ENCODE measurements at places on chromosomes 5 and 9. TPM values are rescaled to one million over a fixed set of nuclear protein-coding genes. Genes with fewer than 3 reads are reported as not detected.

FAM78A gene
- 106 TPM for total RNA-seq

NEUROG1 gene
- not detected for total RNA-seq

PRRX2 gene
- total RNA-seq = not detected

- H3K27ac ChIP-seq = no peak overlapping the region
- no peaks in the 10 kb centered on the region for H3K36me3 ChIP-seq
- H3K27me3 ChIP-seq = no peaks in the 10 kb centered on the region
- no peak for DNase-seq
- peaks cover 8% of the 10 kb centered on the region for H3K4me1 ChIP-seq
- no peak overlapping the region for H3K4me3 ChIP-seq
Measured at GRCh38 chr9:9615086-9615485, 997.7 kb downstream of the PTPRD start.

DNA sequence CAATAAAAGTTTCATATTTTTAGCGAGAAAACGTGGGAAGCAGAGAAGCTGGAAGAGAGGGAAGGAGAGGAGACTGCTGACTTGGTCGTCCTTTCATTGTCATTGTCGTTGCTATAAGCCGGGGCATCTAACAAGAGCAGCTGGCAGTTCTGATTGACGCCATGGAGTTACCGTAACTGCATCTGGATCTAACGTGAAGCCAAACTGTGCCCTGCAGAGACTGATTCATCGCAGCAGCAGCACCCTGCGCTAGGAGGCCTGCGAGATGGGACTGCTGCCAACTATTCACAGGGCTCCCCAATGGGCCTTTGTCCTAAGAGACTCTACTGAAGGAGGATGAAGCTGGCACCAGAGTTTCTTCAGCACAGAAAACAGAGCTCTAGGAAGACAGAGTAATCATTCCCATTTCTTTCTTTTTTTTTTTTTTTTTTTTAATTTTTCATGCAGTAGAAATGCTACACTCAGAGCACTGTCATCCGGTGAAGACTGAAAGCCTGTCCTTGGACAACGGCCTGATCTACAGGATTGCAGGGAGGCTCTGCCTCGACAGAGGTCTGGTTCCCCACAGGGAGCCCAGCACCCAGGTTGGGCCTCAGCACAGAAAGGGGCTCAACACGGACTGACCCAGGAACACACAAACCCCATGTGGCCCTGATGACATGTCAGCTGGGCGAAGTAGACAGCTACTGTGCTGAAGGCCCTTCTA lies 47.8 kb downstream of the RETREG1 start:
- DNase-seq = no peak
- no peak overlapping the region for H3K4me3 ChIP-seq
- H3K36me3 ChIP-seq = no peaks in the 10 kb centered on the region
- H3K27ac ChIP-seq = no peak overlapping the region

DNA sequence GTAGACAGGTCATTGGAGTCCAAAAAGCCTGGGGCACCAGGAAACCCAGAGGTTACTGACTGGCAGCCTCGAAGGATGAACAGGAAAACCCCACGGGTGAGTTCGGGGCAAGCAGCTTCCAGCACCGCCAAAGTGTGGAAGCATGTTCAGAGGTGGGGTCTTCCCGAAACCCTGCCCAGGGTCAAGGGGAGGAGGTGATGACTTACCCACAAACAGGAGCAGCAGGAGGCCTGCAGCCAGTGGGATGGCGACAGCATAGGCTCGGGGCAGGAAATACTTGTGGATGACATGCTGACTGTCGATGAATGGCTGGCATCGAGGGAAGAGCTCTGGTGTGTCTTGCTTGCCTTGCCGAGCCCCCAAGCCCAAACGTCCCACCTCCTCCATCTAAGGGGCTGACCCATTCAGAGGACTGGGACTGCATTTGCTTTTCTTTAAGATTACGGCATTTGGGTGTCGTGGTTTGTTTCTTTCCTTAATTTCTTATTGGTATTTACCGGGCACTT lies 1.3 kb downstream of the DPM2 start:
- no peaks in the 10 kb centered on the region for H3K27me3 ChIP-seq
- peaks cover 29% of the 10 kb centered on the region for H3K36me3 ChIP-seq

DNA sequence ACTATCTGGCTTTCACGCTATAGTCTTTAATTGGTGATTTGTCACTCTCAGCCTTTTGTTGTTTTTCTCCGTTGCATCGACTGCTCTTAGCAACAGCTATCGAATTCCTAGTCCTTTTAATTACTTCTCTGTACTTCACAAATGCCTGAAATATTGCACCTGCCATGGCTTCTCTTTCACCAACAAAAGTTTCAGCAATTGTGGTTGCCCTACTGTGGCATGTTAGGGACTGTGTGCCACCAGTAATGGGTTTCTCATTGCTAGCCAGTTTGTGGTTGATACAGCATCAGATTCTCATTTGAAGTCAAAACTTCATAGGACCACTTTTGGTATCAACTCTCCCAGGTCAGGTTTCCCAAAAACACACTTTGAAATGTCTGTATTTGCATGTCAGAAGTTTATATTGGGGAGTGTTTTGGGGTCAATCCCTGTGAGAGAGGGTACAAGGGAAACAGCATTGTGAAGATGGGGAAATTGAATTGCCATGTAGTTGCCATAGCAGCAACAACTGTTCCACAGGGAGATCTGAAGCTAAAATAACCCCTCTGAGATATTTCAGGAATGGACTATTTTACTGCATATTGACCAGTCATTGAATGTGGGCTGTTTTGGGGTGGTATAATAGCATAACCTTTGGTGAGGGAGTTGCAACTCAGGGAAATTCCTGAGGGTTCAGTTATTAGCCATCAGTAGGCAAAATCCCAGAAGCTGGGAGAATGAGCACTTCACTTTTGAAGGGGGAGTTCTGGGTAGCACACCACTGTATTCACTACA lies 99.2 kb downstream of the WDR70 start:
- H3K4me3 ChIP-seq = no peak overlapping the region
- no peaks in the 10 kb centered on the region for H3K4me1 ChIP-seq
- no peak for DNase-seq
- H3K36me3 ChIP-seq = peaks cover 13% of the 10 kb centered on the region
- no peaks in the 10 kb centered on the region for H3K27me3 ChIP-seq
